ENCODE measurements at places on chromosomes 16 and 17.

GRCh38 chr17:301681-302299, 50.8 kb downstream of the RPH3AL start:
- no peak for DNase-seq

DNA sequence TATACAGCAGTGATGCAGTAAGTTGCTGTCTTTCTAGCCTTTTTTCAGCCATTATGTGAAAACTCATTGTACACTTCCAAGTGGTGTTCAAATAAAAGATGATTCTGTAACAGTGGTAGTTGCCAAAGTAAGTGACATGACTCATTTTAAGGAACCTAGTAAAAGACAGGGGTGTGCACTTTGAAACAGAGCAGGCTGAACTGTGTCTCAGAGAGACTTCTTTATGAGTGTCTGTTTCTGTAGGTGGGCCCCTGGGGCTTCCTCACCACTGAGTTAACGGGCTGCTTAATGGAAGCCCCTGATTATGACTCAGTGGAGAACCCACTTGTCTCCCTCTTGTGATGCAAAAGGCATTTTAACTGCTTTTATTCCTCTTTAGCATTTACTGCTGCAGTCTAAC, 147.3 kb downstream of the PCTP start:
- no peak for DNase-seq

- DNase-seq = no peak
These were observed 7.8 kb upstream of the RNPS1 start for GRCh38 chr16:2275476-2276367.

GRCh38 chr16:17387256-17387655, 83.5 kb downstream of the XYLT1 start:
- no peak for DNase-seq

- no peak for DNase-seq
These were observed 63.1 kb downstream of the SHISA9 start for GRCh38 chr16:12964461-12964860.

- no peak for DNase-seq
These were observed 24.5 kb downstream of the AKAP1 start for GRCh38 chr17:57109393-57110151.

DNA sequence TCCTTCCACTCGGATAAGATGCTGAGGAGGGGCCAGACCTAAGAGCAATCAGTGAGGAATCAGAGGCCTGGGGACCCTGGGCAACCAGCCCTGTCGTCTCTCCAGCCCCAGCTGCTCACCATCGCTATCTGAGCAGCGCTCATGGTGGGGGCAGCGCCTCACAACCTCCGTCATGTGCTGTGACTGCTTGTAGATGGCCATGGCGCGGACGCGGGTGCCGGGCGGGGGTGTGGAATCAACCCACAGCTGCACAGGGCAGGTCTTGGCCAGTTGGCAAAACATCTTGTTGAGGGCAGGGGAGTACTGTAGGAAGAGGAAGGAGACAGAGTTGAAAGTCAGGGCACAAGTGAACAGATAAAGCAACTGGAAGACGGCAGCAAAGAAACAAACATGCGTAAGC, 12.4 kb downstream of the TP53 start:
- DNase-seq = no peak

DNA sequence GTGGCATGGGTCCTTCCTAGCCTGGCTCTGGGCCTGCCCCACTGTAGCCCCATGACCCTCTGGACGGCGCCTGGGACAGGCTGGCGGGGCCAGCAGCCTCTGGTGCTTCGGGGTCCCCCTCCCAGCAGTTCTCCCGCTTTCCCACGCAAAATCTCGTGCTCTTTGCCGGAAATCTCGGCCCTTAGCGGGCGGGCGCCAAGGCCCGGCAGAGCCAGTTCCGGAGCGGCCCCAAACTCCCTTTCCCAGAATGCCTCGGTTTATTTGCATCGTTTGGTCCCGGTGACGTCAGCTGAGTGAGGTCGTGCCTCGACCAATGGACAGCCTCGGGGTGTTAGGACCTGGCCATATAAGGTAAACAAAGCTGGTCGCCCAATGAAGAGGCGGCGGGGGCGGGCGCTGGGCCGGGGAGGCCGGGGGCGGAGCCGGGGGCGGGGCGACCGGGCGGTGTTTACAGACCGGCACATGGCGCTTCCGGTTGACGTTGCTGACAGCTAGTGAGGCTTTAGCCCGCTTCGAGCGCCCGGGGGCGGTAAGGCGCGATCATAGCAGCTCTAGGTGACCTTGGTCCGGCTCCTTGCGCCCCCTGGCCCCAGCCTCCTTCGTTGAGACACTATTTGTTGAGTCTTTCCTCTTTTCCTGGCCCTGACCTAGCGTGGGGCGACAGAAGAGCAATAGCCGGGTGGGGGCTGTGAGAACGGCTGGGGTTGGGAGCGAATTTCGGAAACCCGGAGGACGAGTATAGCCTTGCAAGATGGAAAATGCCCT, 1.5 kb upstream of the UBALD1 start:
- DNase-seq = peak; percentile 94

- DNase-seq = no peak
These were observed 40.9 kb downstream of the PLXDC1 start for GRCh38 chr17:39110435-39111136.

DNA sequence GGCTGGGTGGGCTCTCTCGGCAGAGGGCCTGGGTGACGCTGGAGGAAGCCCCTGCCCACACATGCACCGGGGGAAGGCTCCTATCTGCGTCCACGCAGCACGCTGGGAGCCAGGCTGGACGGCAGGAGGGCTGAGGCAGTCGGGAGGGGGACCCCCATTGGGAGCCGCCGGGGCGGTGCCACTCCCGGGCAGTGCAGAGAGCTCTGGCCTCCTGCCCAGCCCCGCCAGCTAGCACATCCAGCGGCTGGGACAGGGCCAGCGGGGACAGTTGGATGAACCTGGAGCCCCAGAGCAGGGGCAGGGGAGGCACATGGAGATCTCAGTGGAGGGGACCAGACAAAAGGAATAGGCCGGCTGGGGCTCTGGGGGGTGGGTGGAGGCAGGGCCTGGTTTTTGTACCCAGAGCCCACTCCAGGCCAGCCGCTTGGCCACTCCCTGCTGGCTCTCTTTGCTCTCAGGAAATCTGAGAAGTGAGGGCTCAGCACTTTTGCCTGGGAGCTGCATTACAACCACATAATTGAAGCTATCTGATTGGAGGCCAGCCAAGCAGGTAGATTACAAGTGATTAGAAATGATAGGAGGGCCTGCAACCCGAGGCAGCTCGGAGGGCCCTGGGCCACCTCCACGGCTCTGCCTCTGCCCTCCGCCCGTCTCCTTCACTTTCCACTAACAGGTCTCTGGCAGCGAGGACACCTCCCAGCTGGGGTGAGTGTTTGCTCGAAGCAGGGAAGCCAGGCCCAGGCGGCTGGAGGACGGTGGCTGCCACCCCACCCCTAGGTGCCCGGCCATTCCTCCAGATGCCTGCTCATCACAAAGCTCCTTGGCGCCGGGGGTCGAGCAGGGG, 40.1 kb downstream of the ENGASE start:
- DNase-seq = no peak

- no peak for DNase-seq
These were observed 3.0 kb downstream of the TP53I13 start for GRCh38 chr17:29571486-29571882.

DNA sequence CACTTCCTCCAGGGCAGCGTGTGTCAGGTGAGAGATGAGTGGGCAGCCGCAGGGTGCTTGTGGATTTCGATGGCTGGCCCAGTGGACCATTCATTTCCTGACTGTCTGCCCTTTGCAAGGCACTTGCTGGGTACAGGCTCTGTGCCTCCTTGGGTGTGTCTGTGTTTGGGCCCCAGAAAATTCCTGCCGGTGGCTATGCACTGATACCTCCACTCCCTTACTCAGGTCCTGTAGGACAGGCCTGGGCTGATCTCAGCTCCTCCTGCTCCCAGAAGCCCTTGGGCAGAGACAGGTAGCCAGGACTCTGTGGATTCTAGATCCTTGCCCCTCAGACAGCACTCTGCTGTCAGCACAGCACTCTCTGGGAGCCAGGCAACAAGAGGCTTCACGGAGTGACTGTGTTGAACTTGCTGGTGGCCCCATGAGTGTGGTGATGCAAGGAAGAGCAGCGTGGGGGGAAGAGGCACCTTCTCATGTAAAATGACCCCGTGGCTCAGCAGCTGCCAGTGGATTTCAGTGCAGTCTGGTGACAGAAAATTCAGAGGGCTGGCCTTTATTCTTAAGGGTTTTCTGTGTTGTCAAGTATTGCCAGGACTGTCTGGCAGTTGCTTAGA, 29.0 kb downstream of the PGS1 start:
- no peak for DNase-seq

DNA sequence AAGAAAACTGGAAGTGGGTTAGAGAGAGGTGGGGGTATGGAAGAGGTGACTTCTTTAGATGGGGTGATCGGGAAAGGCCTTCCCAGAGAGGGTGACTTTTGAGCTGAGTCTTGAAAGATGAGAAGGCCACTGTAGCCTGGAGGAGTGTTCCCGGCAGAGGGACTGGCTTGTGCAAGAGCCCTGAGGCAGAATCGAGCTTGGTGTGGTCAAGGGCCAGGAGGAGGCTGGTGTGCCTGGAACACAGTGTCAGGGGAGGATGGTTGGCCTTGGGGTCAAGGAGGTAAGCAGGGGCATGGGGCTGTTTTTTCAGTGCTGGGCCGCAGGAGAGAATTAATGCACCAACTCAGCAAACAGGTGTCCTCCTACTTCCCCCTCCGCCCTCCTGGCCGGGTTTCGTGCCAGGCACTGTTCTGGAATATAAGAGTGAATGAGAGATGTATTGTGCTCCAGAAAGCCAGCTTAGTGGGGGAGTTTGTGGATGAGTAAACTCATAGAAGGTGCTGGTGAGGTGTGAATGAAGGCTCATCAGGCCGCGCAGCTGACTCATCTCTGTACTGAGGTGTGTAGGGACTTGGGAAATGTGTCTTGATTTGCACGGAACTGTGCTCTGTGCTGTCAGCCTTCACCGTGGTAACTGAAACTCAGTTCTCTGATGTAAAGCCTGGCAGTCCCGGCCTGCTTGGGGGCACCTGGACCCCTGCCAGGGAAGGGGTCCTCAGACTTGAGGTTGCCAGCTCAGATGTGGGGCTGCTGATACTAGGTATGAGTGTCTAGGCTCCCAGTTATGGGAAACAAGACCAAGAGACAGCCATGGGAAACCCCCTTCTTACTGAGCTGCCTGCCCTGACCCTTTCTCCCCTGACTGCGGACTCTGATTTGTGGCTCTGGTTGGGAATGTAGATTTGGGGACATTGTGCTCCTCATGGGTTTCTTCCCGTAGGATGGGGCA, 15.3 kb downstream of the KSR1 start:
- no peak for DNase-seq

DNA sequence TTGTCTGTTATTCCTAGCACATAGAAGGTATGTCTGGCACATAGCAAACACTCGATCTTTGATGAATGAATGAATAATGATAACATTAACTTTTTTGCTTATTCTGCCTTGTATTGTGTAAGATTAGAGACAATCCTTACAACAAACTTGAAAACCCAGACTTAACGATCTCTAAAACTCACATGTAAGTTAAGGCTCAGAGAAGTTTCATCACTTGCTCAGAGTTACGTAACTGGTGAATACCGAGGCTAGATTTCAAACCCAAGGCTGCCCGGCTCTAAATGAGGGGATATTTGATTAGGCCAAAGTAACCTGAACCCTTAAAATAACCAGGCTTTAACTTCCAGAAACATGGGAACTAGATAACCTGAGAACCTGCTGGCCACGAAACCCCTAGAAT, 22.3 kb downstream of the CAPNS2 start:
- DNase-seq = no peak

GRCh38 chr17:78366109-78366848, 6.4 kb upstream of the SOCS3 start:
- DNase-seq = no peak

- DNase-seq = no peak
These were observed 12.0 kb downstream of the EEF2K start for GRCh38 chr16:22217890-22218730.

- no peak for DNase-seq
These were observed 9.1 kb downstream of the PSMB3 start for GRCh38 chr17:38761612-38762011.

DNA sequence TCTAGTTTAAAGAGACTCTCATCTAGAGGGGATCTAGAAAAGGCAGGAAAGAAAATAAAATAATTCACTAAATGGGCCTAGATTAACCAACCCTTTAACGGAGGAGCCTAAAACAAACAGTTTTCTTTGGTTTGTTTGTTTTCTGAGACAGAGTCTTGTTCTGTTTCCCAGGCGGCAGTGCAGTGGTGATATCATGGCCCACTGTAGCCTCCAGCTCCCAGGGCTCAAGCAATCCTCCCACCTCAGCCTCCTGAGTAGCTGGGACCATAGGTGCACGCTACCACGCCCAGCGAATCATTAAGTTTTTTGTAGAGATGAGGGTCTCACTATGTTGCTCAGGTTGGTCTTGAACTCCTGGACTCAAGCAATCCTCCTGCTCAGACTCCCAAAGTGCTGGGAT, 122.3 kb upstream of the TOB1 start:
- no peak for DNase-seq

DNA sequence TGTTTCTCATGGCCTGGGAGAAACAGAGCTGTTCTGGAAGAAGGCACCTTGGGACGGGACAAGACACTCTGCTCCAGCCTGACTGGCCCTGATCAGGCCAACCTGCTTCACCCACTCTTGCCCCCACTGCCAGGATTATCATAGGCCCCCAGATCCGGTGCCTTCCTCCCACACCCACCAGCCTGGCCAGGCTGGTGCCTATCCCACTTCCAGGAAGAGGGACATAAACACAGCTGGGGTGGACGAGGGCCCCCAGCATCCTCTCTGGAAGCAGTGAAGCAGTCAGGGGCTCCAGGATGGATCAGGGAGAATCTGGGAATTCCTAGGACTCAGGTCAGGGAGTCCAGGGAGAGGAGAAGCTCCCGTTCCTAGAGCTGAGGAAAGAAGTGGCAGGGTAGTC, 16.9 kb upstream of the ITGA3 start:
- no peak for DNase-seq

GRCh38 chr17:67212231-67212630, 32.8 kb downstream of the HELZ start:
- DNase-seq = no peak

GRCh38 chr16:51538707-51539498, 387.8 kb upstream of the SALL1 start:
- DNase-seq = no peak
